ENCODE measurements at places on chromosomes 12 and 14.

GRCh38 chr12:51752234-51752889 lies 96.2 kb downstream of the FIGNL2 start:
- DNase-seq = no peak

DNA sequence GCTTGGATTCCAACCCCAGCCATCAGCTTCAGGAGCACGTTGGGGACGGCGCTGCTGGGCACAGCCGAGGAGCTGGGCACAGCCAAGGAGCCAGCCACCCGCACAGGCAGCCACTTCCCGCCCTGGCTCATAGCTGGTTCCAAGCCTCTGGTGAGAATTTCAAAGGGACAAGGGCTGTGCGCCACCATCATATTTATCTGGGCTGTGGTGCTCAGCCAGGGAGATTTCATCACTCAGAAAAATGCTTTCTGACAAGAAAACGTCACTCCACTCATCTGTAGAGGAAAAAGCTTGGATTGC lies 66.4 kb downstream of the GALNT9 start:
- no peak for DNase-seq

DNA sequence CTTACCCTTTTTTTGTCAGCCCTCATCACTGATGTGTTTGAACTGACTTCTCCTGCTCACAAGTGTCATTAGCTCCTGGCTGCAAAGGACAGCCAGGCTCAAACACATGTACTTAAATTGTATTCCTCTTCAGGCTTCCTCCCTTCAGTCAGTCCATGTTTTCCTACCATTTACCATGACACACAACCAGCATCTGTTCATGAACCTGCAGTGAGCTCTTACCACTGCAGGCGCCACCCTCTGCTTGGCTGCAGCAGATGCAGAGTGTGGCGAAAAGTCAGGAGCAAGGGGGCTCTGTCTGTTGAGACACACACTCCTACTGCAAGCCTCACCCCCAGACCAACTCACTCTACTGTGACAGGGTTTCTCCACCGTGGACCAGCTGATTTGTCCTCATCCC lies 70.2 kb downstream of the TSPAN11 start:
- no peak for DNase-seq

GRCh38 chr14:100778951-100779690 lies 46.8 kb upstream of the MEG3 start:
- DNase-seq = no peak

- DNase-seq = no peak
Measured at GRCh38 chr12:10331642-10332239, 24.1 kb downstream of the KLRD1 start.

- no peak for DNase-seq
Measured at GRCh38 chr12:62190689-62191490, 69.3 kb upstream of the USP15 start.

DNA sequence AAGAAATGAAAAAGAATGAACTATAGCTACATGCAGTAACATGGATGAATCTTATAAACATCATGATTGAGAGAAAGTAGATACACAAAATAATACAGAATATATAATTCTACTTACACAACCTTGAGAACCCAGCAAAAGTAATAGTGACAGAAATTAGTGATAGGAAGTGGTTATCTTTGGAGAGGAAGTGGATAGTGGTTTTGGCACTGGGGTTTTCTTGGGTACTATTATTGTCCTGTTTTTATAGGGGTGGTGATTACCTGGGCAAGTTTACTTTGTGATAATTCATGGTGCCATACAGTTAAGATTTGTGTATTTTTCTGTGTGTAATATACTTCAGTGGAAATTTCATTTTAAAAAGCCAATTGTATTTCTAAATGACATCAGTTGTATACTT lies 352.7 kb downstream of the AEBP2 start:
- DNase-seq = no peak

DNA sequence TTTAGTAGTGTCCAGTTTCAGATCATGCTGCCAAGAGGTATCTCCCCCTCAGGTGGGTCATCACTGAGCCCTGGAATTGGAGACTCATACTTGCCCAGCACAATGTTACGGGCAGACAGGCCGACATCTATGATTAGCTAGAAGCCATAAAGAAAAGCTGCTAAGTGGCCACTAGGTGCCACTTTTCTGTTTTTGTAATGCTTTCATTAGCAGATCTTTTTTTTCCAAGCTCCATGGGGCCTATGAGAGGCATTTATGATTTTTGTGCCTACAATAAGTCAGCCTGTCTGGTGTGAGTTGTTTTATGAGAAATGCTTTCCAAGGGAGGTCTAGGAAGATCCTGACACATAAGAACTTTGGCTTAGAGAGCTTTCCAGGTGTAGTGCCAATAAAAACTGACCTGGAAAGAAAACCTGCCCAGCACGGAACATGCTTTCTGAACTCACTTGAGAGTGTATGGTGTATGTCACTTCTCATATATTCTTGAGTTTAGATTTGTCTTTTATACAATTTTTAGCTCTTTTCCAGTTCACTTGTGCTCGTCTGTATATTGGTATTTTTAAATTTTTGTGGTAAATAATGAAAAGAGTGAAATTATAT lies 21.8 kb upstream of the SMCO2 start:
- no peak for DNase-seq

DNA sequence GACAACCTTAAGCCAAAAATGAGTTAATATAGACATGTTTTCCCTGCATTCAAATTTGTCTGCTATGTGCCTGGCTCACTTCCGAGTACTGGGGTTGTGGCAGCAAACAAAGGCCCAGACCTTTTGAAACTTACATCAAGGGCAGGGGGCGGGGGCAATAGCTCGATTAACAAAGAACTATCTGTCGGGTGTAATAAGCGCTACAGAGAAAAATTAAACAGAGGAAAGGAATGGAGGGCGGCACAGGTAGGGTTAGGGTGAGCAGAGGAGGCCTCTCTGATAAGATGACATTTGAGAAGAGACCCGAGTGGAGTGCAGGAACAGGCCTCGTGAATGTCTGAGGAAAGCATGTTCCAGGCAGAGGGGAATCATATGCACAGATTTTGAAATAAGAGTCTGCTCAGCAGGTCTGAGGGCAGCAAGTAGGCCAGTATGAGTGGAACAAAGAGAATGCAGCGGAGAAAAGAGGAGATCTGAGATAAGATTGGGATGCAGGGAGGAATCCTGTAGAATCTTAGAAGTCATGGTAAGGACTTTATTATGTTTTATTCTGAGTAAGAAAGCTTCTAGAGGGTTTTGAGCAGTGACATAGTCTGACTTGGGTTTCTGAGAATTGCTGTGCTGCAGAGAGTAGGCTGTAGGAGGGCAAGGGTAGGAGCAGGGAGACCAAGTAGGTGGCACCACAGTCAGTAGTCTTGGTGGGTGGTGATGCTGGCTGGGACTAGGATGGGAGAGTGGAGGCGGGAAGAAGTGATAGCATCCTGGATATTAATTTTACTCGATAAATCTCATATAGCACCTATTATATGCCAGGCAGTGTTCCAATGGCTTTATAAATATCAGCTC lies 52.6 kb downstream of the BICDL1 start:
- no peak for DNase-seq

DNA sequence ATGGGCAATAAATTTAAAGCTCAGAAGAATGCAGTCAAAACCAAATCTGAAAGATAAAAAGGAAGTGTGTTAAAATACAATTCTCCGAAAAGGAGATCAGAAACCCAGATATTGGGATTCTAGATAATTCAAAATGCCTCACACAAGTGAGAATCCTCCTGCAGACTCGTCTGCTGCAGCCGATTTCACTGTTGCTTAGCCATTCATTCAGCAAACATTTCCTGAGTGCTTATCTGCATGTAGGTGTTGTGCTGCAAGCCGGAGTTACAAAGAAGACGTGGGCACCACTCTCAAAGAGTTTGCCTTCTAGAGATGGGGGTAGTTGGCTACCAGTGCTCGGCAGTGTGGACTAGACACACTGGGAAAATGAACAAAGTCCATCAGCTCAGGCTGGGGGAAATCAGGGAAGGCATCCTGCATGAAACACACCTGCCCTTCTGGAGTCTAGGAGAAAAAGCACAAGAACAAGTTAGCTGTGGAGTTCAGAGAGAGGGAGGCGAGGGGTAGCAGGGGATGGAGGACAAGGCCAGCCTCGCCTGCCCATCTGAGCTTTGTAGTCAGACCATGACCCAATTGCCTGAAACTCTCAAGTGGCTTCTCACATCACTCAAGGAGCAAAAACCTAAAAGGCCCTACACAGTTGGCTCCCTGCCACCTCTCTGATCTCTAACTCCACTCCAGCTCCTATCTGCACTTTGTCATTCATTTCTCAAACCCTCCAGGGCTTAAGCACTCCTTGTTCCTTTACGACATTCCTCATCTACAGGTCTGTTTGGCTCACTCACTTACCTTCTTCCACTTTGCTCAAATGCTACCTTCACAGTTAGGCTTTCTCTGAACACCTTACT lies 310.0 kb upstream of the DDHD1 start:
- no peak for DNase-seq

DNA sequence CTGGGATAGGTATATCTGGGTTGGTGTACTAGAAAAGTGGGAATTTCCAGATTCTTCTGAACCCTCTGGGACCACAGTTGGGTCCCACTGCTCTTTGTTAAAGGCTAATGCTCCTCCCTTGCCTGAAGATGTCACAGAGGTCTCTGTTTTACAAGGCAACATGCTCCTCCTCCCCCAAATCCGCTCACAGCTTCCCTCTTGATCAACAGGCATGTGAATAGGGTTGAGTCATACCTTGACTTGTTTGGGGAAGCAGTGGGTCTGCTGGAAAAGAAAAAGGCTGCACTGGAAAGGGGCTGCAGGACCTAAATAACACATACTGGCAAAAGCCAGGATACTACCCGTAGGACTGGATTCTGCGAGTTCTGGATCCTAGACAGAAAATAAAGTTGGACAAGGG lies 165.4 kb upstream of the TMEM260 start:
- DNase-seq = no peak

GRCh38 chr12:90301561-90302133 lies 593.0 kb upstream of the ATP2B1 start:
- DNase-seq = no peak

DNA sequence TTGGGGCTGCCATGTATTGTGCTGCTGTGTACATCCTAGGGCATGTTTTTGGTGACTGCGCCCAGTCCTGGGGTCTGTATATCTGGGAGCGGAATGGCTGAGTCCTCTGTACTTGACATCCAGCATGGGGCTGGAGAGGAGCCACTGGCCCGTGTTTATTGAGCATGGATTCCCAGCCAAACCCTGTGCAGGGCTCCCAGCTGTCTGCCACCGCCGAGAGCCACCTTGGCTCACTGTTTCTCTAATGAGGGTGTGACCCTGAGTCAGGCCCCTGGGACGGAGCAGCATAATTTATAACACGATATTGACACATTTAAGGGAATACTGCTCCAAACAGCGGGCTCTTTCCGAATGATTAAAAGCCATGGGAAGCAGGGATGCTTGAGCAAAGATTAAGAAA lies 211.5 kb upstream of the PWP1 start:
- DNase-seq = no peak

DNA sequence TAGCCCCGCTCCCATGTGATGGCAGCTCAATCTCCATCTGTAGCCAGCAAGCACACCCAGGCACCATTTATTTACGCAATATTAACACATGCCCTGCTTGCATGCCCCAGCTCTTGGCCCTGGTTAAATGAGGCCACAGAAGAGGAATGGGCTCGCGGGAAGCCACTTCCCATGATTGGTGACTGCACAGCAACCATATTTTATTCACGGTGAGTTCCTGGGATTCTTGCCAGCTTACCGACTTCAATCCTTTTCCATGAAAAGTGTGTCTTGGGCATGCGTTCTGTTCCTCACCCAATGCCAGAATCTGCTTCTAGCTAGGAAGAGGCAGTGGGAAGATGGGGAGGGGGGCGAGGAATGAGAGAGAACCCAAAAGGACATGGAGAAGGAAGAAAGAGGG lies 54.7 kb downstream of the PITPNM2 start:
- no peak for DNase-seq

DNA sequence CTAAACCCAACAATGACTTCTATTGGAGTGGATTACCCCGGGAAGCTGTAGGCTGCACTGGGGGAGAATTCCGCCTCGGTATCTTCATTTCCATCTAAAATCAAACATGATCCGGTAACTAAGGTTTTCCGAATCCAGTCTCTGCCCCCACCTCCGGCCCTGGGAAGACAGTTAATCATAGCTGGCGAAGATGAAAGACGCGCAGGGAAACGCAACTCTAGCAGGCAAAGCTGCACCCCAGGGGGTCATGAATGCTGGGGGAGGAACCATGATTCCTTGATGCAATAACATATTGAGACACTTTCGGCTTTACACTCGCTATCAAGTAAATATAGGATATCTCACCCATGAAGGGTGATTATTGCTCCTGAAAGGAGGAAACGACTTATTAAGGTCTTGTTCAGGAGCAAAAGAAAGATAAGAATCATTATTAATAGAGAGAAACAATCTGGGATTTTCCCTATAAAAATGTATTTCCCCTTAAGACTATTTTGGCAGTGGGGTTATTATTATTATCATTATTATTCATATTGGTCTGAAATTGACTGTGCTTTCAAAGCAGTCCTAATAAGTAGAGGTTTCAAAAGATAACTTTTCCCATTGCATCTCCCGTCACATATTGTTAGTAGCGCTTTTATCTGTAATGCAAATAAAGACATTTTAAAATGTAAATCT lies 614.9 kb downstream of the VRK1 start:
- no peak for DNase-seq

- no peak for DNase-seq
Measured at GRCh38 chr14:81567302-81567701, 33.6 kb upstream of the SEL1L start.

DNA sequence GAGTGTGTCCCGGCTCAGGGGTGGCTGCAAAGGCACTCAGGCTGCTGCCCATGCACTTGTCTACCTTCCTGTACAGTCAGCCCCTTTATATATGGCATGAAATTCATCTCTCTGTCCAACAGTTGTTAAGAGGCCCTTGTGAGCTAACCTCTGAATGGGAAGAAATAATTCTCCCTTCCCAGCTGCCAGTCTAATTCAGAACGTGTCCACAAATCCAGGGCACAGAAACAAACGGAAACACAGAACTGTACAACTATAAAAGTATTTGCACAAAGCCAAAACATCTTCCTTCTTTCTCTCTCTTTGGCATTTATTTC lies 849 bp downstream of the KRT5 start:
- DNase-seq = no peak

GRCh38 chr12:13362260-13362841 lies 165.8 kb downstream of the EMP1 start:
- DNase-seq = no peak

Measured in stimulated activated CD4-positive, alpha-beta T cell treated with anti-CD3 and anti-CD28 coated beads, Interleukin-1b, Interleukin-23, amount 100 ng/mL, for 1 hour (primary cell).